ENCODE measurements at places on chromosomes 7 and 10. TPM values are rescaled to one million over a fixed set of nuclear protein-coding genes. Genes with fewer than 3 reads are reported as not detected.

DNA sequence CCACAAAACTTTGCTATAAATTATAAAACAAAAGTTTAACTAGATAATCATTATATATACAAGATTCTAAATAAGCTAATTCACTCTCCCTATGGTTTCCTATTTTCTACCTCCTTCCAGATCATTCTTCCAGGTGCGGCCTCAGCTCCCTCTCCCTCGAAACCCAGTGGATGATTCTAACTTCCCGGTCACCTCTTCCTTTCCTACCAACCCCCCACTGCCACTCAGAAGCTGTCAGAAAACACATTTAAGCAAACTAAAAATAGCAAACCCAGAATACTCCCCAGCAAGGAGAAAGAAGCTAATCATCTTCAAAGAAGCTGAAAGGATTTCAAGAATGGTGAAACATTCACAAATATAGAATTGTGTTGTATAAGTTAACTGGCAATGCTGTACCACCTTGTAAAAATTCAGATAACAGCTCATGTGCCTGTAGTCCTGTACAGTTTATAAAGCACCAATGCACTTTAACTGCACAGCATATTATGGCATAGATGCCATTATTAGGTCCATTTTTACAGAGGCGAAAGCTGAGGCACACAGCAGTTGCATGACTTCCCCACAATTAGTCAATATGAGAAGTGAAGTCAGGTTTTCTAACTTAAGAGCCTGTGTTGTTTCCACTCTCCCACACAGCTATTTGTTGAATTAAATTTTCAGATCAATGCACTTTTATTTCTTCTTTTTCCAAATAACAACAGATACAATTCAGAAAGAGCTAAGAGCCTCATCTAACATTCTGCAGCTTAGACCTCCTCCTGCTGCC, 13.7 kb upstream of the DNTT start:
- H3K27ac ChIP-seq, result no peak overlapping the region
- DNase-seq, result no peak
- H3K4me1 ChIP-seq, result peaks cover 3% of the 10 kb centered on the region
- no peaks in the 10 kb centered on the region for H3K27me3 ChIP-seq
- H3K36me3 ChIP-seq, result no peaks in the 10 kb centered on the region

DNA sequence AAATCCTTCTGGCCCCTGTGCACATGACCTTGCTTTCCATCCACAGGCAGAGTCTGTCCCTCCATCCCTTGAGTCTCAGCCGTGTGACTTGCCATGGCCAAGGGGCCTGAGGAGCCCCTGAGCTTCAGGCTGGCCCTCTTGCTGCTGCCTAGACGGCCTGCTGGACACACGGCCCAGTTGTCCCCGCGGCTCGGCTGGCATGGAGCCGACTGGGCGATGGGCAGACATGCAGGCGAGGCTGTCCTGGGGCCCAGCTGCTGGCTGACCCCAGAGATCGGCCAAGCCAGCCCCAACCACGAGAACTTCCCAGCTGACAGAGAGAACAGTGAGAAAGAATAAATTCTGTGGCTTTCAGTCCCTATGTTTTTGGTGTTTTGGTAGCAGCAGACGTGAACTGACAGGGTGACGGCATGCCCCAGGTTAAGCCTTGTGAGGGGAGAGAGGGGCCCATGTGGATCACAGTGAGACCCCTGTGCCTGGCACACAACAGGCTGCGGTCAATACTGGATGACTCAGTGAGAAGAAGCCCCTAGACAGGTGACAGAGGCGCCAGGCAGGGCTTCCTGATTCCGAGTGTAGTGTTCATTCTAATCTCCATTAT, 11.7 kb downstream of the PRKAG2 start:
- no peak for DNase-seq
- H3K27ac ChIP-seq, result no peak overlapping the region
- no peak overlapping the region for H3K4me3 ChIP-seq
- peaks cover 22% of the 10 kb centered on the region for H3K4me1 ChIP-seq

- H3K4me1 ChIP-seq, result peaks cover 32% of the 10 kb centered on the region
- peak; percentile 58 for DNase-seq
- no peak overlapping the region for H3K27ac ChIP-seq
- peak overlapping the region; percentile 30 for H3K4me3 ChIP-seq
Measured at GRCh38 chr7:45579391-45579801, 5.2 kb downstream of the ADCY1 start.

DNA sequence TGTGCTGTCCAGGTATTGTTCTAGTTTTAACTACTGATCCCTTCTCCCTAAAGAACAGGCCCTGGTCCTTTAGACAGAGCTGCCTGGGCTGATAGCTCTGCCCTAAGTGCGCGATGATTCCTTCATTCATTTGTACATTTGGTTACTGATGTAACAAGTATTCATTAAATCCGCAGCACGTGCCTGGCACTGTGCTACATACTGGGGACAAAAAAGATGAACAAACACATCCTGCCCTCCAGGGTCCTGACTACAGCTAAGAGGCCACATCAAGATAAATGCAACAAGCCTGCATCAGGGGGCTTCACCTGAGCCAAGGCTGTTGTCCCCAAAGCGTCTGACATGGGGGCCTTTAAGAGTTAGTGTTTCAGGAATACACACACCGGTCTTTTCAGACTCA, 99.0 kb upstream of the PODXL start:
- H3K27ac ChIP-seq, result no peak overlapping the region
- no peak for DNase-seq
- peaks cover 5% of the 10 kb centered on the region for H3K27me3 ChIP-seq
- H3K4me3 ChIP-seq, result no peak overlapping the region
- no peaks in the 10 kb centered on the region for H3K36me3 ChIP-seq
- peaks cover 2% of the 10 kb centered on the region for H3K4me1 ChIP-seq

DNA sequence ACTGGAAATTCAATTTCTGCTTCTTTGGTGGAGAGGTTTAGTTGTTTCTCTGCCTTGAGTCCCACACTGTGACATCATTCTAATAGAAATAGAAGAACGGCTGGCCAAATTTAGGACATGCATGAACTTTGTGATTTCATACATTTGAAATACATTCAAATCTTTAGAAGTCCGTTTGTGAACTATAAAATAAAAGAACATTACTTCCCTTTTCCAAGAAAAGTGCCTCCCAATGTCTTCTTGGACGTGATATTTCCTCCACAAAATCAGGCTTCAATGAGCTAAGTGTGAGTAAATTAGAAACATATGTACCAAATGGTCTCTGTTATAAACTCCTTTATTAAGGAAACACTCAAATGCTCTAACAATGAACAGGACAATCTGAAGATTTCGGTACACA, 314.5 kb upstream of the AKR1E2 start:
- no peak overlapping the region for H3K27ac ChIP-seq
- H3K4me3 ChIP-seq, result no peak overlapping the region
- peaks cover 2% of the 10 kb centered on the region for H3K27me3 ChIP-seq

Gene BTBD16
- 0.98 TPM for total RNA-seq

Gene CALHM1
- total RNA-seq, result not detected

Gene ANKRD7
- not detected for total RNA-seq
